ENCODE measurements at places on chromosomes 2 and 18.

DNA sequence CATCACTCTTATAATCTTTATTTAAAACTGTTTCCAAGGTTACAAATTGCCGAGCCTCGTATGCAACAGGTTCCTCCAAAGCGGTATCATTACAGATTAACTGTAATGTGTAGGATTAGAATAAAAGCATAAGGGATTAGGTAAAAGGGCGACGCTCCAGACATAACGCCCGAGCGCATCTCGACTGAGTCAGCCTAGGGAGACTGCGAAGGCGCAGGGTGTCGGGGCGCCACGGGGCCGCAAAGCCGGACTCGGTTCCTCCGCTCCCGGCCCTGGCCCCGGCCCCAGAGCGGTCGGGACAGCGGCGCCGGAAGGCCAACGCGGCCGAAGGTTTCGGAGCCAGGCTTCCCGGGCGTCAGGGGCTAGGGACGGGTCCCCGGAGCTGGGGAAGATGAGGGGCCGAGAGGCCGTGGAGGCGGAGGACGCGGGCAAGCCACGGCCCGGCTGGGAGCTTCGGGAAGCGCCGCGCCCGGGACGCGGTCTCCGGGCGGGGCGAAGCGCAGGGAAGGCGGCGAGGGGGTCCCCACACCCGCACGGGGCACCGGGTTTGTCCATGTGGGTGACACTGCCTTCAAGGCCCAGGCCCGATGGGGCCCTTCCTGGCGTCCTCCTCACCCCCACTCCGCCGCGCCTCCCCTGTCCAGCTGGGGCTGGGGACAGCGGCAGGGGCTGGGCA is 12.9 kb upstream of the SIX3 start:
- DNase-seq: no peak

DNA sequence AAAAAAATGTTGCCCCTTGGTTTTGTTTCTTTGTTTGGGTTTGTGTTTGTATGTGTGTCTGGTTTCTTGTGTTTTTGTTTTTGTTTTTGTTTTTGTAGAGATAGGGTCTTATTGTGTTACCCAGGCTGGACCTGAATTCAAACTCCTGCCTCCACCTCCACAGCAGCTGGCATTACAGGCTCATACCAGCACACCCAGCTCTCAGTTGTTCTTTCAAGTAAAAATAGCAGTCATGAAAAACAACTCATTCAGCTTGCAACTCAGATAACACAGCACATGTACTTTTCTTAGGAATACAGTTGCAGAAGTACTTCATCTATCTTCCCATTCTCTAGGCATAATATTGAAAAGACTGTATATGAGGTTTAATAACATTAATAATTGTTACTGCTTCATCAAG is 37.0 kb downstream of the ZC3H8 start:
- DNase-seq: no peak

- no peak for DNase-seq
Measured at GRCh38 chr18:21449367-21450290, 150.9 kb downstream of the ESCO1 start.

DNA sequence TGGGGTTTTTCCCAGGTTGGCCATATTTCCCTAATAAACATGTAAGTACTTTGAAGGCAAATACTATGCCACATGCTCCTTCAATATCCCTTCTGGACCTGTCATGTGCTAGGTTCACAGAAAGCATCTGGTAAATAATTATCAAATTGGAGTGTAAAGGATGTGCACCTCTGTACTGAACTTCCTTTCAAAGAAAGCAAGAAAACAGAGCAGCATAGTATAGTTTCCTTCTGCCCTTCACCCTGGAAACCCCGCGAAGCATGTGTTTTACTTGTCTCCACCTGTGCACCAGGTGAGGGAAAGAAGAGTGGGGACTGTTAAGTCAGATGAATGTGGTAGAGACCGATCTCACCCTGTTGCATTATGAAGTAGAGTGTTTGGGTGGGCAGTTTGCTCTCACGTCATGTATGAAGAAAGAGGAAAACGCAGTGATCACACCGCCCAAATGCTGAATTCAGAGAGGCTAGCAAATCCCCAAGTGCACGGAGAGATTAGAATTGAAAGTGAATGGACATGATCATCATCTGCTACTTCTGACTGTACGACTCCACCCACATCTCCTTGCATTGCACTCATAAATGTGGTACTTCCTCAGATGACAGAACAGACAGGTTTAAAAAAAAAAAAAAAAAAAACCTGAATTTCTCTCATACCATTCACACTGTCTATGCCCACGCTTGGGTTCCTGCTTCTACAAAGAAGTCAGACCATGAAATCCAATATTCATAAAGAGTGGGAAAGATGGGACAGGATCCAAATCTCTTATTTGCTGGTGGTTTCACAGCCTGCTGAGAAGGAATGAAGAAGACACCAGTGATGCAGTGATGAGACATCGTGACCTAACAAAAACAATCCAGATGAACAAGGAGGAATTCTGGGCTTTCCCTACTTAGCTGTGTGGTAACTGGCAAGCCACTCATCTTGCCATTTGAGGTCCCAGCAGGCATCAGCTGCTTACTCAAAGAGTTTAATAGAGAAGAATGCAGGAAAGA is 448.6 kb downstream of the BCL11A start:
- DNase-seq: no peak

DNA sequence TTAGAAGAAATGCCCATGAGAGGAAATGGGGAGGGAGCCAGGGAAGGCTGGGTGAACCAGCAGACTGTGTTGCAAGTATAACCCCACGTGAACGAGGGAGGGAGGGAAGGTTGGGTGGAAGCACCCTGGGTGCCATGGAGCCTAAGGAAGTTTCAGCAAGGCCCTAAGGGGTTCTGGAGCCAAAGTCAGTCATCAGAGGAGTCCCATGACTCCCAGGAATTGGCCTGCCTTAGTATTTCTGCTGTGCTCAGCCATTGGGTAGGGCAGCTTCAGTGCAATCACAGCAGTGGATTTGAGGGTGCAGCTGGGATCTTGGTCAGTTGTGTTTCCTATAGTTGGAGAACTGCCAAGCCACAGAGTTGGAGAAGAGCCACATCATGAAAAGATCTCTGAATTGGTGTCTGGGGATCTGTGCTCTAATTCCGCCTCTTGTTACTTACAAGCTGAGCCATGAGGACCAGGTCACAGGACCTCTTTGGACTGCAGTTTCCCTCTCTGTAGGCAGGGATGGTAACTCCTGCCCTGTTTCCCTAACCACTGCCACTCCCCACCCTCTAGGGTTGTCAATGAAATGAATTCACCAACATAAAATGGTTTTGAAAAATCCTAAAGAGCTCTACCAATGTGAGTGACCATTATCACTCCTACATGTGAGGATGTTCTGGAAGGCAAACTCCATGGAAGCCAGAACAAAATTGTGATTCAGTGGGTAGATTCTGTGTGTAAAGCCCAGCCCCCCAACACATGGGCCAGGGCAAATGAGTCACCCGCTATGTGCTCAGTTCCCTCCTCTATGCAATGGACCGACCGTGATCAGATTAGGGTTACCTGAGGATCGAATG is 108.9 kb downstream of the CLIP4 start:
- no peak for DNase-seq

All from hypothalamus (tissue), 51 donors.